Bladder microvascular endothelial cell (primary cell): ENCODE measurements at places on chromosomes 4 and X. TPM values are rescaled to one million over a fixed set of nuclear protein-coding genes. Genes with fewer than 3 reads are reported as not detected.

Gene PRSS12
- total RNA-seq = 8.4 and 15.2 TPM in 2 replicates

Gene SLITRK4
- total RNA-seq = 2.9 and 4.3 TPM in 2 replicates

Gene RAB9B
- total RNA-seq = 0.32 and 1.1 TPM in 2 replicates

Gene AFAP1
- 28.8 and 72.4 TPM in 2 replicates for total RNA-seq

Gene GRIA3
- 0.32 TPM in 1 of 2 replicates, not detected in the other for total RNA-seq

Gene AFF2
- total RNA-seq = under 0.01 and 0.16 TPM in 2 replicates

Gene TMPRSS11E
- not detected in 2 replicates for total RNA-seq

Gene FAM149A
- 0.19 and 0.32 TPM in 2 replicates for total RNA-seq

Gene SSX4B
- not detected in 2 replicates for total RNA-seq

Gene MAGEB2
- total RNA-seq = not detected in 2 replicates

Gene SHROOM2
- total RNA-seq = 3.7 and 11.0 TPM in 2 replicates

Gene PAGE1
- not detected in 2 replicates for total RNA-seq

Gene DCX
- not detected in 2 replicates for total RNA-seq

Gene NPY1R
- total RNA-seq = 0.06 TPM in 1 of 2 replicates, not detected in the other

Gene PWWP3B
- total RNA-seq = under 0.01 TPM in 1 of 2 replicates, not detected in the other
